ENCODE measurements at places on chromosomes 5 and 9. TPM values are rescaled to one million over a fixed set of nuclear protein-coding genes. Genes with fewer than 3 reads are reported as not detected.

GRCh38 chr5:168268949-168269936, 22.2 kb upstream of the WWC1 start:
- DNase-seq: peak; percentile 91

GRCh38 chr9:69805962-69806515, 14.6 kb upstream of the CFAP95 start:
- no peak for DNase-seq

- peak; percentile 56 for DNase-seq
These were observed 4.8 kb downstream of the HBEGF start for GRCh38 chr5:140341591-140341990.

FYB1 gene
- under 0.01 TPM for total RNA-seq

DNA sequence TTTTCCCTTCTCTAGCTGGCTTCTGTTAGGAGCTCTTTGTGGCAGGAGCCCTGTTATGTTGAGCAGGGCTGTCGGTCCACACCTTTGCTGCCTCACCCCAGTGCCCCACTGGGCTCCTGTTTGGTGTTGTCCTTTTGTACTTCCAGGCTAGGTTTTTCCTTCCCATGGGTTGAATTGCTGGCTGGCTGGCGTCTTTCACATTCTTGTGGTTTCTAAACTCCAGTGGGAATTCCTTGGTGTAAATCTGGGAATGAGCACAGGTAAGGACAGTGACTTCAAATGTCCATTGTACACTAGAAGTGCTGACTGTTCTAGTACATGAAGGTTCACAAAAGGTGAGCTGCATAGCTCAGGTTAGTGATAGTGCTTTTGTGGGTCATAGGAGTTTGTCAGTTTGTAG, 30.4 kb downstream of the RASGRF2 start:
- no peak for DNase-seq

GRCh38 chr5:80255431-80255810, 427 bp downstream of the SERINC5 start:
- DNase-seq: peak; percentile 87

GRCh38 chr5:14810282-14810681, 61.3 kb downstream of the ANKH start:
- DNase-seq: no peak

- no peak for DNase-seq
These were observed 324.5 kb downstream of the TUSC1 start for GRCh38 chr9:25353783-25354182.

- no peak for DNase-seq
These were observed 53.3 kb downstream of the FOXD1 start for GRCh38 chr5:73395256-73395655.

GRCh38 chr5:28710360-28710759, 1672.0 kb upstream of the CDH9 start:
- no peak for DNase-seq

- DNase-seq: peak; percentile 55
These were observed 203.3 kb downstream of the ADAMTS12 start for GRCh38 chr5:33688526-33688925.

PCDHGA6 gene
- total RNA-seq: 5.4 TPM

- no peak for DNase-seq
These were observed 25.8 kb upstream of the LPCAT1 start for GRCh38 chr5:1549475-1550030.

RARS1 gene
- total RNA-seq: 180 TPM

NMUR2 gene
- not detected for total RNA-seq

SMIM27 gene
- total RNA-seq: 0.51 TPM

ZNF483 gene
- total RNA-seq: 0.25 TPM

DNA sequence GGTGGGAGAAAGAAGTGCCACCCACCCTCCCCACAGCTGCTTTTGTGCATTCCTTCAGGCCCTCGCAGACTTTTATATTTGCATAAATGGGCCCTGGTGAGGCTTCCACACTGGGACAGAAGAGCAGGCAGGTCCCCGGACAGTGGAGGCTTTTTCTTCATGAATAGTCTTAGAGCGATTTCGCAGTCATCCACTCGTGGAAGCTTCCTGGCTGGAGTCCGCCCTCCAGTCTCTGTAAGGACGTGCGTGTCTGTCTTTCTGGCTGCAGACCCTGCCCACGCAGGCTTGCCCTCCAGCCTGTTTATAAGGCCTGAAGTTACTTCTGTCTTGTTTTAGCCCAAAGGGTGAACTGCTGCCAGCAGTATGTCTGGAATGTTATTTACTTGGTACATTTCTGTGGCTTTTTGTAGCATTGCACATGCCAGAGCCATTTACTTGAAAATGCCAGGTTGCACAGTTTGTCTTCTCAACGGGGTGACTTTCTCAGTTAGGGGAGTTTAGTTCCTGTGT, 195.7 kb downstream of the AOPEP start:
- DNase-seq: peak; percentile 95

DNA sequence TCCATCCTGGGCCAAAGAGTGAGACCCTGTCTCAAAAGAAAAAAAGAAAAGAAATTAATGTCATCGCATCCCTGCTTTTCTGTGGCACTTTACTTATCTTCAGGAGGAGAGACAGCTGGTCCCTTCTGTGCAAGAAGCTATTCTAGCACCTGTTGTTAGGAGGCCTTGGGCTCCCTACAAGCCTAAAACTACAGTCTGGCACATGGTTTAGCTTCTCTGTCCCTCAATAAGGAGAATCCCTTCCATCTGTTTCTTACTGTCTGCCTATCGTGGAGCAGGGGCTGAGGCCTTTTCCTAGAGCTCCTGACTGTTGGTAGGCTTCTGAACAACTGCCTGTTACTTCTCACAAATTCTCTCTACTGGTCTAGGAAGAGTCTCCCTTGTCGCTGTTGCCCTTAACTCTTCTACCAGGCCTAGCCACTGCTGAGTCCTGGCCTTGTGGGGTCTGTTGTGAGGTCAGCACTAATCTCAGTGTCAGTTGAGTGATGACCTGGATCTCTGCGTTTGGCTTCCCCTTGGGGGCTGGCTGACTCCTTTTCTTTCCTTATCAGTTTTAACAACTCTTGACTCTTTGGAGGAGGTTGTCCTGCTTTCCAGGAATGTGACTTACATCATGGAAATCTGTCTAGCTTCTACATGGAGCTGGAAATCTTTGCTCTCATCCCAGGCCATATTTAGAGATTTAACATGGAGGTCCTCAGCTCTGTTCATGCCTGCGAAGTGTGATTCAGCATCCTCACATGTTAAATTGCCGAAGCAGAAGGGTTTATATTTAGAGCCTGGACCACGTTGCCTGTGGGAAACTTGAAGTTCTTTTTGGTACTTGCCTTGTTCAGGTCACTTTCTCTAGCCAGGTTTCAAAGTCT, 5.7 kb upstream of the GARNL3 start:
- DNase-seq: no peak

GRCh38 chr5:131776450-131776849, 20.4 kb downstream of the FNIP1 start:
- DNase-seq: peak; percentile 38

- no peak for DNase-seq
These were observed 143.7 kb downstream of the ACER2 start for GRCh38 chr9:19552282-19553105.

DNA sequence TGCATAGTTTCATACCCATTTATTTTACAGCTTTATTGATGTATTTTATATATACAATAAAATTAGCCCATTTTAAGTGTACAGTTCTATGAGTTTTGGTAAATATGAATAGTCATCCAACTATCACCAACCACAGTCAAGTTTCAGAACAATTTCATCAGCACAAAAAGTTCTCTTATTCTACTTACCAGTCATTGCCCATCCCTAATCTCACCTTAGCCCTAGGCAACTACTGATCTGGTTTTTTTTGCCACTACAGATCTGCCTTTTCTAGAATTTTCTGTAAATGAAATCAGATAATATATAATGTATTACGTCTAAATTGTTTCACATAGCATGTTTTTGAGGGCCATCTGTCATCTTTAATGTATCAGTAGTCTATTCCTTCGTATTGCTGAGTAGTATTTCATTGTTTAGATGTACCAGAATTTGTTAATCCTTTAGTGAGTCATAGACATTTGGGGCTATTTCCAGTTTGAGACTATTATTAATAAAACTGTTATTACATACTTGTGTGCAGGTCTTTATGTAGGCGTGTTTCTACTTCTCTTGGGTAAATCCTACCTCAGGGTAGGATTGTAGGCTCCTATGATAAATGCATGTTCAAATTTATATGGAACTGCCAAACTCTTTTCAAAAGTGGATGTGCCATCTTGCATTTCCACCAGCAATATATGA, 198.5 kb upstream of the ADAMTSL1 start:
- DNase-seq: no peak
